T-helper 17 cell (primary cell): ENCODE measurements at places on chromosomes 7 and 10. TPM values are rescaled to one million over a fixed set of nuclear protein-coding genes. Genes with fewer than 3 reads are reported as not detected.

DNA sequence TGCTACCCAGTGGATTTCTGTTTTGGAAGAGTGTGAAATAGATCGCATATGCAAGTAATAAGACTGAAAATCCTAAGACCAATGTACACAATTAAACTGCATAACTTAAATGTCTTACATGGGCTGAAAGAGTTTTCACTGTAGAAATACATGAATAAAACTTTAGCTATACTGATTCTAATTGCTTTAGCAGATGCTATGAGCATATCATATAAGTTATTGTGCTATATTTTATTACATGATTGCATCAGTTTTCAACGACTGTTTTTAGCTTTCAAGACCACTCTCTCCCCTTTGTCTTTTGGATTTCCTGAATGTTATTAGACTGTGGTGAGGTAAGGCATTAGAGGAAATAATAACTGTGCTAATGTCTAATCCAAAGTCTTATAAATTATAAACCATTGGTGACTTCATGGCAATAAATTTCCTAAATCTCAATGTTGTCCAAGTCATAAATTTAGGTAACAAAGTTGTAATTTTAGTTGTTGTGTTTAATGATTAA, 124.5 kb downstream of the SEMA3A start:
- DNase-seq = no peak

DNA sequence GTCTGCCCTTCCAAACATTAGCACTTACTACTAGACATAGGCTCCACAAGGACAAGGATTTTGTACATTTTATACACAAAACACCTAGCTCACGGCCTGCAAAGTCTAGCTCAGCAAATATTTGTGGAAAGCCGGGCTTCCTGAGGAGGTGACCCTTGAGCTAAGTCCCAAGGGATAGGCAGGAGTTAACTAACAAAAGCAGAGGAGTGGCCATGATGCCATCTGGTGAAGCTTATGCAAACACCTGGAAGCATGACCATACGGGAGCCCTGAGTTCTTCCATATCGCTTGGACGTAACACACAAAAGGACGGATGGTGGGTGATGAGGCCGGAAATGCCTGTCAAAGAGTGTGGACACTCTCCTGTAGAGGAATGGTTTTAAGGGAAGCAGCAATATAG, 25.9 kb upstream of the YAE1 start:
- DNase-seq = no peak

DNA sequence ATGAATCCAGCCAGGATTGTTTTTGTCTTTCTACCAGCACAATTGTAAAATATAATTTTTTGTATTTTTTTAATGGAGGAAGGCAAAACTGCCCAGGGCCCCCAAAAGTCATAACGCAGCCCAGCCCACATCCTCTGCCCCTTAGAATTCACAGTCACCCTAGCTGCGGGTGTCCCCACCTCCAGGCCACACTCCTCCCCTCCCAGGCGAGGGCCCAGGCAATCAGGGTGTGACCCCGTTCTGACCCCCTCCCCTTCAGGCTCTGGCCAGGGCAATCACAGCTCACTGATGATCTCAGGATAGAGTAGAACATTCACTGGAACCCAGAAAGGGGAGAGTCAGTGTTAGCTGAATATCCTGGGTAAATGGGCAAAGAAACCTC, 92.0 kb upstream of the MACROH2A2 start:
- DNase-seq = no peak

DNA sequence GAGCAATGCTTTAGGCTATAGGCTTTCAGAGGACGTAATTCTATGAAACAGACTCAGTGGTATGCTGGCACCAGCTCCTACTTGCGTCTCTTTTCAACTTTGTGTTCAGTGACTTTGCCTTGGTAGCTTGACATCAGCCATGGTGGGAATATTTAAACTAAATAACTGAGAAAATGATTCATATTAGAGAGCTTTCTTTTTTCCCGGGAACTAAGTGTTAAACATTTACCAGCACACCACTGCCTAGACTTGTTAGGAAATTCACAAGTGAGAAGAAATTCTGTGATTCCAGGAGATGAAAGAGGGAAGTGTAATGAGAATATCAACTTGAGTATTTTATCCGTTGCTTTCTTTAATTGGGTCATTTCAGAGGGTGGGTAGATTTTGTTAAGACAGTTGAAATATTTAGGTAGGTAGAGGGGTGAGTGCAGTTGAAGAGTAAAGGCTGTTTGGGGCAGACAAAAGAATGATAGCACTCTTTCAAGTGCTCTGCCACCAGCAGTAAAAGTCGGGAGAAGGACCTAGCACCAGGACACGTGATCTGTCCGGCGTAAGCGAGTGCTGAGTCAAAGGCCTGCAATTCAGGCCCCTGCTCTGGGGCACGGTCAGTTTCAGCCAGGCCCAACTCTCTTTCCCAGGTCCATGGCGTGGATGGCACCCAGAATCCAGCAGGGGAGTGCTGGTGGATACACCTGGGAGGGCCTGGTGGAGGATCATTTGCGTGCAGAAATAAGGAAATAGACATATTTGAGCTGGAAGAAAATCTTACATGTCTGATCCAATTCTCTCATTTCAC, 206.3 kb downstream of the SNX10 start:
- DNase-seq = no peak

GRCh38 chr7:66697449-66698438, 42.8 kb upstream of the RABGEF1 start:
- no peak for DNase-seq

DNA sequence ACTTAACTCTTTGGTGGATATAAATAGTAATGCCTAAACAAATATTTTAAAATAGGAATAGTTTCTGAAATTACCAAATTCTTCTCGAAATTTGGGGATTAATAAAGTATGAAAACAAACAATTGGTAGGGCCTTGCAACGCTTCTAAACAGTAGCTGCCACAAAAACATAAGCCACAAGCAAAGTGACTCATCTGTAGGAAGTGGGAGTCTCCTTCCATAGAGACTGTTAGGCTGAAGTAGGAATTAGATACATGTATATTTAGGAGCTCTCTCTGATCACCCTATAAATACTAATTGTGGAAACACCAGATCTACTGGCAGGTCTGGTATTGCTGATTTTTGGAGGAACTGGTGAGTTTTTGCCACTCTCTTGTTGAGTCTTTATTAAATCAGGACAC, 5.7 kb upstream of the LMOD2 start:
- DNase-seq = no peak

The VWC2 gene
- total RNA-seq = not detected

The GRIFIN gene
- total RNA-seq = not detected

DNA sequence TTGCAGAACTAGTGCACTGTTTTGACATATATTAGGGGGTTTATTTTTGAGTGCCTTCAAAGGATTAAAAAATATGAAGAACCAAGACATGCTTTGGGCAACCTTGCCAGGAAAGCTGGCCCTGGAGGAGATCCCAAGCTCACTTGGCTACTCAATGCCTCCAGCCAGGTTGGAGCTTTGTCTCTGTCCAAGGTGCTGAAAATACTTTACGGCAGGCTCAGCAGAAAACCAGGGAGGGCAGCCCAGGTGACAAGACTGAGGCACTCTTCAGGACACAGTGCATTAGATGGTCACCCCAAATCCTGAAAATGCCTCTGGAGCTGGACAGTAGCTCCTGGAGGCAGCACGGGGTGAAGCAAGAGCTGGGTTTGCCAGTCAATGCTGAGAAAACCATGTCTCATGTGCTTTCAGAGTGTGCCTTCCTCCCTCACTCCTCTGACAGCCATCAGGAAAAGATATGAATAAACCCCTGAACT, 5.8 kb upstream of the KCNH2 start:
- DNase-seq = no peak

DNA sequence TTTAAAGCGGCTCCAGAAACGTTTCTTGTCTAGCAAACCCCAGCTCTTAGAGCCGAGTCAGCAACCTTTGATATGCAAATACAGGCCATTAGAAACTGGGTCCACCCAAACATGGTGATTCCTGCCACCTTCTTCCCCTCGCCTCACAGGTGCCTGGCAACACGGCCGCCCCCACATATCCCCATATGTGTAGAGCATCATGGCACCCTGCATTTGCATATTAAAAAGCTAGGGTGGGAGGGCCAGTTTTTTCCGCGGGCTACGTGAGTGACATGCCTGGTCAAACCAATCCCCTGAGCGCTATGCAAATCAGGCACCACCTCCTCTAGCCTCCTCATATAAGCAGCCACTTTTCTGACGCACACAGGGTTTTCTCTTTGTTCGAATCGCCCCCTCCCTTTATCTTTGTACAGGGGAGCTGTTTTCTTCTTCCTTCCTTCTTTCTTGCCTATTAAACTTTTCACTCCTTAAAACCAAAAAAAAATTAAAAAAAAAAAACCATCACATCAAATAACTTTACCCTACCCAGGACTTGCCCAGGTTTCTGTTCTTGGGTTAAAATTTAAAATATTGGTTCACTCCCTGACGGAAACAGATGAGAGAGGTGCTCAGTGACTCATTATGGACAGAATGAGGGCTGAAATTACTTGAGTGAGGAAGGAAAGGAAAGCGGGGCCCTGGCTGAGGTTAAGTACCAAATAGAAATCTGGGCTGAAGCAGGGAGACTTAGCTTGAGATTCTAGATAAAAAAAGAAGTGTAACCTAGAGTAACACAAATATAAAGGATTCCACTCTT, 59.8 kb downstream of the COA1 start:
- peak; percentile 60 for DNase-seq

- DNase-seq = no peak
Measured at GRCh38 chr7:102813191-102814024, 64.6 kb downstream of the FAM185A start.

The IFIT2 gene
- 17.6 TPM for total RNA-seq

GRCh38 chr10:26438534-26439341, 597 bp downstream of the APBB1IP start:
- peak; percentile 57 for DNase-seq

GRCh38 chr10:75542084-75542483, 110.7 kb downstream of the LRMDA start:
- DNase-seq = no peak

- peak; percentile 79 for DNase-seq
Measured at GRCh38 chr10:71812016-71812912, 38.8 kb downstream of the PSAP start.

DNA sequence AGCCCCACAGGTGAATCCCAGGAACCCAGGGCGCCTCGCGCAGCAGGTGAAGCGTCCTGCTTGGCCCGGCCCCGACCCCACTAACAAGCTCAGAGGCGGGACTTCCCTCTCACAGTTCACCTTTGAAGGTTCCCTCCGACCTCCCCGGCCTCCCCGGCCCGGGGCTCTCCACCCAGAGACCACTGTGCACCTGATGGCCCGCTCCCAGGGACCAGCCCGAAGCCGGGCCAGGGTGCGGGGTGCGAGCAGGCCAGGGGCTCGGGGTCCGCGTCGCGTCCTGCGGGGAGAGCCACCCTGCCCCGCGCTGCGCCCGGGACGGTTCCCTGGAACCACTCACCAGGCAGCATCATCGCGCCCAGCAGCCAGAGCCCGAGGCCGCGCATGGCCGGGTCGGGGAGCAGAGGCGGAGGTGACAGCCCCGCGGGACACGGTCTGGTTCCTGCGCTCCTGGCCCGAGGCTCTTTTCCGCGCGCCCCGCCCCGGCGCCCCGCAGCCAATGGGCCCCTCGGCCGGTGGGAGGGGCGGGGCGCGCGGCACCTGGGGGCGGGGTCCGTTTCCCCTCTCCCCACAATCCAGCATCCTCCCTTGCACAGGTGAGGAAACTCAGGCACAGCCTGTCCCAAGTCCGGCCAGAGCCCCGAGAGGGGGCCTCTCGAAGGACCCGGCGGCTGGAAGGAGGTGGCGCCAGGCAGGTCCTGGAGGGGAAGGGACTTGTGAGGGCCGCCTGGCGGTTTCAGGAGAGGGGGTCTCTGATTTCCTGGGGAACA, at the start of gene ADAM8:
TSS of gene ADAM8 (minus strand) at position 434 of the 767 bp plus-strand sequence. CDS start at position 383, 51 bp downstream.
- peak; percentile 68 for DNase-seq

The RPS24 gene
- total RNA-seq = 1,044 TPM

The AOAH gene
- 2.6 TPM for total RNA-seq

DNA sequence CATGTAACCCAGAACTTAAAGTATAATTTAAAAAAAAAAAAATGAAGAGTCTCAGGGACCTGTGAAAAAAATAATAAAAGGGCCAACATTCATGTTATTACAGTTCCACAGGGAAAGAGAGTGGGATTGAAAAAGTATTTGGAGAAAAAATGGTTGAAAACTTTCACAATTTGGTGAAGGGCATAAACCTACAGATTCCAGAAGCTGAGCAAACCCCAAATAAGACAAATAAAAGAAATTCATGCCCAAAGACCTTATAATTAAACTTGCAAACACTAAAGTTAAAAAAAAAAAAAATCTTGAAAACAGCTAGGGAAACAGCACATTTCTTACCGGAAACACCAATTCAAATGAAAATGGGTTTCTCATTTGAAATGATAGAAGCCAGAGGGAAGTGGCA, 19.9 kb downstream of the VPS41 start:
- no peak for DNase-seq

The ECHDC3 gene
- total RNA-seq = not detected

The OR6V1 gene
- total RNA-seq = not detected

GRCh38 chr10:32350811-32351350, 3.9 kb upstream of the EPC1 start:
- DNase-seq = no peak

The GIMAP7 gene
- 62.7 TPM for total RNA-seq

GRCh38 chr10:117547716-117548668, 5.4 kb downstream of the EMX2 start:
- DNase-seq = no peak

DNA sequence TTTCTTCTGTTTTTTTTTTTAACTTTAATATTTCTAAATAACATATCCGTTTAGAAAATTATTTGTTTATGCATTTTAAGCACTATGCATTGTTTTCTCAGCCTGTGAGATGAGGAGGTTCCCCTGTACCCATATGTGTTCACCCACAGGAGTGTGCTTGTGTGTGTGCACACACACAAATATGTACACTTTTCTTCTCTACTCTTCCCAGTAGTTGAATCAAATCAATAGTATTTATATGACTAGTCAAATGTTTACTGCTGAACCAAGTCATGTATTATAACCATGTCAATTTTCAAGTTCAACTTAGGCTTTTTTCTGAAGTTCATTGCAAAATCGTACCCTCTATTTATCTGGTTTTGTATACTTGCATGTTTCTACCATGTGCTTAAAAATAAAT, 37.3 kb downstream of the HDAC9 start:
- DNase-seq = no peak

DNA sequence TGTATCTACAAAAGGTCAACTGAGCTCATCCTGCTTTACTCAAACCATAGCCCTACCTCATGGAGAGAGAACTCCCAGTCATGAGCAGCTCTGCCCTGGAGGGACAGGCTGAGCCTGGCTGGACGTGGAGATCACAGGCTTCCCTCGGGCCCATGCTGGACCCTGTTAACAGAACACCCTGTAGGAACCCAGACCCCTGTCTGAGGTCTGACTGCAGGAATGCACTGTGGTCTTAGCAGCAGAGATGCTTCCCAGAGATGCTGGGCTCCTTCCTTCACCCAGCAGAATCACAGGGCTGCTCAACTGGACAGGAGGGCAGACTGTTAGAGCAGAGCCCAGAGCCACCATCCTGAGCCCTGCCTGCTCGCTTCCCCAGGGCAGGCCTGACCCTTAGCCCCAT, 814 bp downstream of the TMEM72 start:
- no peak for DNase-seq

- DNase-seq = no peak
Measured at GRCh38 chr7:120064565-120064964, 208.4 kb upstream of the KCND2 start.

DNA sequence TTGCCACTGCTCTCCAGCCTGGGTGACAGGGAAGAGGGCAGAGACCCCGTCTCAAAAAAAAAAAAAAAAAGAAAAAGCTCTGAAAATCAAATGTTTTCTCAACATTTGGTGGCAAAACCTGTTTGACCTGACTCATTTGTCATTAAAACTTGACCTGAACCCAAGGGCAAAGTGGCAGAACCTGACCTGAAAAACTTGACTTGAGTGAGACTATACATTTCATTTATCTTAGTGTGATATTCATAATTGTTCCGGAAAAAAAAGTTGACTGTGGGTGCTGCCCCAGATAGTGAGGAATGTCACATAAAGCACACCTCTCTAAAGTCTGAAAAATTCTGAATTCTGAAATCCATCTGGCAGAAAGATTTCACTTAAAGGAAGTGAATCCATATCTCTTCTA, 2.3 kb upstream of the TAX1BP1 start:
- DNase-seq = no peak
